NCI-H748 treated with DMSO at 0.1 percent for 48 hours (cell line): ENCODE measurements at places on chromosomes 1 and 21.

DNA sequence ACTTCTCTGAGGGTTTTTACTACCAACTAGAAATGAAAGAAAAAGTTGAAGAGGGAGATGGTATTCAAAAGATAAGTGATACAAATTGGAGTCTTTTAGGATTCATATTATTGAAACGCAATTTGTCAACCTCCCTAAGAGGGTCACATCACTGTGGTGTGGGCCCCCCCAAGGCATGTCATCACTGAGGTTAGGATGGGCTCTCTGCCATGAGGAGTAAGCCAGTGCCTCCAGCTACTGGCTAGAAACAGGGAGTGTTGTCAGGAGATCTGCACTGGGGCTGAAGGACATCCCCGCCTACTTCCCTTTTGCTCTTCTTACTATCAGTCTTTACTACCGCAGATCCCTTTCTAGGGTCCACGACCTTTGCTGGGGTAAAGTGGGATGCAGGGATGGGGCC lies 25.9 kb downstream of the ITSN1 start:
- DNase-seq, result no peak

- no peak for DNase-seq
Measured at GRCh38 chr1:173954179-173954578, 37.1 kb upstream of the SERPINC1 start.

GRCh38 chr21:42659416-42660117 lies 6.1 kb downstream of the PDE9A start:
- DNase-seq, result no peak

DNA sequence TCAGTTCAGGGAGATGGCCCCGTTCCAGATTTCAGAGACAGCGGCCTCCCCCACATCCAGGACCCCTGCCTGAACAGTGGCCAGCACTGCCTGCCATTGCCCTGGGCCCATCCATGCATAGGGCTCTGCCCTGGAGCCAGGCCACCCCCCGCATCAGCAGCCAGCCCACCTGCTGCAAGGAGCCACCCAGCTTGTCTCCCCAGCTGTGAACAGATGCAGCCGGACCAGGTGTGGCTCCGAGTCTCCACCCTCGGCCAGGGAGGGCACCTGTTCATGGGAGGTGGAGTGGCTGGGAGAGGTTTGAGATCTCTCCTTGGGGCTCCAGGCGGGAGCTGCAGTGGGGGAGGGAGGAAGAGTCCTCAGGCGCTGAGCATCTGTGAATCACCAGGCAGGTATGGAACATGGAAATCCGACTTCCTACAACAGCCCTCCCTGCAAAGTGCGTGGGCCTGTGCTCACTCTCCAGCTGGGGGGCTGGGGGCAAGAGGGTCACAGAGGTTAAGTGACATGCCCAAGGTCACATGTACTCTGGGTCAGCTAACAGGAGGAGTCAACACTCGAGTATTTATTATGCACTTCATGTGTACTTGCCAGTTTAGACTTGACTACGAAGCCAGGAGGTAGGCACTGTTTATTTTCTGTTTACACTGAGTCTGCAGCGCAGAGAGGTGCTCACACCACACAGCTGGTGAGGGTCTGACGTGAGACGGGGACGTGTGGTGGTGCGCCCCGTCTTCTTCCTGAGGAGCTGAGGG lies 4.8 kb upstream of the HES5 start:
- no peak for DNase-seq

DNA sequence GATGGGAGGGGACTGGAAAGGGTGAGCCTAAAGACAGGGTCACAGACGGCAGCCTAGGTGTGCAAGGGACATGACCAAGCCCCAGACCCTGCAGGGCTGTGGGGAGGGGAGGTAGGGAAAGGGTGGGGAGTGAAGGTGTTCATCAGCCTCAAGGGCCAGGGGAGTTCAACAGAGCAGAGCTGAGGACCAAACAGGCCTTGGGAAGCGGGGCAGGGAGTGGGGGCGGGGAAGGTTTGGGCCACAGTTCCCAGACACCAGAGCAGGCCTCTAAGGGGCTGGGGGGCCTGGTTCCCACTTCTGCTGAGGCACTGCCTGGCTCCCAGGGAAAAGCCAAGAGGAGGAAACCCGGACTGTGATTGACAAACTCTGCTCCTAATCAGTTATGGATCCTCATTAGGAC lies 456.3 kb downstream of the MATN1 start:
- DNase-seq, result no peak

DNA sequence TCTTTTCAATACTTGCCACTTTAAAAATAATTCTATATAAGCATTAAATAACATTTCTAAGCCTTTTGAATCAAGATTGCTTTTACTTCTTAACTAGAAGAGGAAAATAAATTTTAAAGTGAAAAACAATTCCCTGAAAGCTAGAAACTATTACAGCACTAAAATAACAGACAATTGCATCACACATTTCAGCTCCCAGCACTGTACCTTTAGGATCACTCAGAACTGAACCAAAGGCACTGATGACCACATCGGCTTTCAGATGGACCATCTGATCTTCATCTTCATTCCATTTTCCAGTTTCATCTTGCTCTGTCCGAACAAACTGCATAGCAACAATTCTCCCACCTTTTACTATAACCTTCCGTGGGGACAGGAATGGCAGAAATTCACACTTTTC lies 347.3 kb downstream of the DPYD start:
- no peak for DNase-seq

DNA sequence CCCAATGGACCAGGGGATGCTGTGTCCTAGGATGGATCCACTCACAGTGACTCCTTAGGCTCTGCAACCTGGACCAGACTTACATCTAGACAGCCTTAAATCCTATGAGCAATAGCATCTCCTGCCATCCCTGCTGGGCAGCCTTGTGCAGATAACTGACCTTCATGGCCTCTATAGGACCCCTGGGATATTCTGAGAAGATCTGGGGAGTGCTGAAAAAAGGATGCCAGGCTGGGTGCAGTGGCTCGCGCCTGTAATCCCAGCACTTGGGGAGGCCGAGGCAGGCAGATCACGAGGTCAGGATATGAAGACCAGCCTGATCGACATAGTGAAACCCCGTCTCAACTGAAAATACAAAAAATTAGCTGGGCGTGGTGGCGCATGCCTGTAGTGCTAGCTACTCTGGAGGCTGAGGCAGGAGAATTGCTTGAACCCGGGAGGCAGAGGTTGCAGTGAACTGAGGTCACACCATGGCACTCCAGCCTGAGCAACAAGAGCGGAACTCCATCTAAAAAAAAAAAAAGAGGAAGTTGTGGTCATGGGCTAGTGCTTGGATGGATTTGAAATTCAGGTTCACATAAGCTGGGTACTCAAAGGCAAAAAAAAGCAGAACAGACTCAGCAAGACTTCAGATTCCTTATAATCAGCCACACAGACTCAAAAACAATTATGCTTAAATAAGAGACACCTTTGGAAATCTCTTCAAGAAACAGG lies 10.9 kb upstream of the SH2D1B start:
- DNase-seq, result no peak

DNA sequence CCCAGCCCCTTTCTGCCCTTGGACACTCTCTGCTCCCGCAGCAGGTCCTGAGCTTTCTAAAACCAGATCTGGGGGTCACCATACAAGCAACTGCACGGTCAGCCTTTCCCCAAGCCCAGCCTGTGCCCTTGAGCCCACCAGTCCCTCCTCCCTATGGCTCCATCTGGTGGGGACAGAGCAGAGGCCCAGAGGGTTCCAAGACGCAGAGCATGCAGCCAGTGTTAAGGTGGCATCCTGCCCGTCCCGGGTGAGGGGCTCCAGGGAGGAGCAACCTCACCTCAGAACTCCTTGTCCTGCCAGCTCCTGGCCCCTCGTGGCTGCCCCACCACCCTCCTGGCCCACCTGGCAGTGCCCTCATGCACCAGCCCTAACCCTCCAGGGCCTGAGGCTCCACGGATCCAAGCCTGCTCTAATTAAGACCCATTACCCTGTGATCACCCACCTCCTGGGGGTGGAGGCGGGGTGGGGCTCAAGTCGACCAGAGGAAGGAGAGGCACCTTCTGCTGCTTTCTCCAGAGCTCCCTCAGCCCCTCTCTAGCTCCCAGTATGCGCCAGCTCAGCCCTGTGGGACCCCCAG lies 8.5 kb downstream of the CHD5 start:
- no peak for DNase-seq

- no peak for DNase-seq
Measured at GRCh38 chr1:5503556-5504363, 488.5 kb downstream of the NPHP4 start.

DNA sequence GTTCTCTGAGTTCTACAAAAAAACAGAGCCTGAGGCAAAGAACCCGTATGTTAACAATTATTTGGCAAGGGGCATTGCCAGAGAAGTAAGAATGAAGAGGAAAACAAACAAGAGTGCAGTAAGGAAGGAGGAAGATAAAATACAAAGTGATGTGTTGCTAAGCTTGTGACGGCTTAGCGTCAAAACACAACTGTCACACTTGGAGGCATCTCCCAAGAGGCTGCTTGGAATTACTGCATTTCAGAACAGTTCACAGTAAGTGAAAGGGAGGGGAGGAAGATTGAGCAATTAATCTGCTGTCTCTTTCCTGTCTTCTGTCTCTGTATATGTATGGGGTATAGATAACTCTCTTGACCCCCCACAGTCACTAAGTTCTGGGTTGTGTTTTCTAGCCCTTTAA lies 1017.0 kb upstream of the TMPRSS15 start:
- DNase-seq, result no peak

- no peak for DNase-seq
Measured at GRCh38 chr1:42932442-42932941, 26.2 kb downstream of the SLC2A1 start.

GRCh38 chr1:15998929-15999328 lies 5.1 kb upstream of the SRARP start:
- no peak for DNase-seq

DNA sequence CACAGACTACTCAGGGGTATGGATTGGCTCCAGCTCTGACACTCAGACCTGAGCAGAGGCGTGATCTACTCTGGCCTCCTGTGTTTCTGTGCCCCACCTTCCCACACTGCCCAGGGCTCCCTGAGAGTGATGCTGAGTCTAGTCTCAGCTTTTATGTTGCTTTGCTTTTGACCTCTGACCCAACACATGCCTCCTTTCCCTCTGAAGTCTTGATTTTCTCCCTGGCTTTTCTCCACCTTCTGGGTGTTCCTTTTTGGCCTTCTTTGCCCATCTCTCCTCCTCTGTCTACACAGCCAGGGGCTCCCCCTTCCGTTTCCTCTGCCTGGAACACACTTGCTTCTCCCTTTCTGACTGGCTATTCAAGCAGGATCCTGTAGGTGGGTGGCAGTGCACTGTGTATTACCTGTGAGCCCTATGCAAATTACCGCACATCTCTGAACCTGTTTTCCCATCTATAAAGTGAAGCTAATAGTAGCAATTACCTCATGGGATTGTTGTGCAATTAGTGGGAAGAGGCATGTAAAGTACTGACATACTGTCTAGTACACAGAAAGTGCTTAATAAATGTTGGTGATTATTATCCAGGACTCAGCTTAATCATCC lies 13.7 kb upstream of the MEX3A start:
- DNase-seq, result no peak
